ENCODE measurements at places on chromosomes 11 and 22. TPM values are rescaled to one million over a fixed set of nuclear protein-coding genes. Genes with fewer than 3 reads are reported as not detected.

- DNase-seq = no peak
These were observed 3.5 kb downstream of the CXCR5 start for GRCh38 chr11:118887206-118887605.

DNA sequence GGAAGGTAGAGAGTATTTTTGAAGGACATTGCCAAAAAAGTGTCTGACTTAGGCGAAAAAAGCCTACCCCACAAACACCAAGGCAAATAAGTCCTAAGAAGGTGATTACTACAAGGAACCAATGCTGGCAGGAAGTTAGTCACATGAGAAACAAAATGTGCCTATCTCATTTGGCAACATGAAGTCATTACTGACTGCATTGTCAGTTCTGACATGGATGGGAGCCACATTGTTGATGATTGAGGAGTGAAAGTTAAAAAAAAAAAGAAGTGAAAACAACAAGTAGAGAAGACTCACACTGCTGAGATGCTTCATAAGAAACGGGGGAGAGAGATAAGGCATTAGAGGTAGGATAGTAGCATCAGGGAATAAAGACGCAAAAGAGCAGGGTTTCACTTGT lies 141.5 kb upstream of the FAT3 start:
- DNase-seq = no peak

- peak; percentile 28 for DNase-seq
These were observed 1.3 kb downstream of the ELMOD1 start for GRCh38 chr11:107592231-107592590.

The MYBPC3 gene
- total RNA-seq = 1.0 TPM
